Activated T-cell treated with anti-CD3 and anti-CD28 coated beads for 1 hour (primary cell): ENCODE measurements at places on chromosomes 12 and 14.

GRCh38 chr14:60211153-60211552 is 37.9 kb upstream of the PPM1A start:
- DNase-seq: no peak

GRCh38 chr14:52263190-52263589 is 4.3 kb upstream of the PTGDR start:
- DNase-seq: no peak

DNA sequence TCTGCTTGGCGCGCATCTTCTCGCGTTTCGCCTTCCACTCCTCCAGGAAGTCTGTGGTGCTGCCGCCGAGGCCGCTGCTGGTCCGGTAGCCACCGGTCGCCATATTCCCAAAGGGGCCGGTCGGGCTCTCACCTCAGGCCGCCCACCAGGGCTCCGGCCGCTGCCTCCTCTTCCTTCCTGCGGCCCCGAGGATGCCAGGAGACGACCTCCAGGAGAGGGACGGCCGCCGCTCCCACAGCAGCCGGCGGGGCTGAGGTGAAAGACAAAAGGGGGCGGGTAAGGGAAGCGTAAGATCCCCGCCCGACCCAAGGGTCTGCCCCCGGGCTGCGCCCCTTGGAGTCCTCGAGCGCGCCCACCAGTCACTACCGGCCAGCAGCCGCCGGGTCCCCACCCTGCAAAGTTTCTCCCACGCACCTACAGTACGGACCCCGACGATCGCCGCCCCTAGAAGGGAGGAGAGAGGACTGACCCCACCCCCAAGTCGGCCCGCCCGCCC is 574 bp downstream of the PAWR start:
- no peak for DNase-seq

DNA sequence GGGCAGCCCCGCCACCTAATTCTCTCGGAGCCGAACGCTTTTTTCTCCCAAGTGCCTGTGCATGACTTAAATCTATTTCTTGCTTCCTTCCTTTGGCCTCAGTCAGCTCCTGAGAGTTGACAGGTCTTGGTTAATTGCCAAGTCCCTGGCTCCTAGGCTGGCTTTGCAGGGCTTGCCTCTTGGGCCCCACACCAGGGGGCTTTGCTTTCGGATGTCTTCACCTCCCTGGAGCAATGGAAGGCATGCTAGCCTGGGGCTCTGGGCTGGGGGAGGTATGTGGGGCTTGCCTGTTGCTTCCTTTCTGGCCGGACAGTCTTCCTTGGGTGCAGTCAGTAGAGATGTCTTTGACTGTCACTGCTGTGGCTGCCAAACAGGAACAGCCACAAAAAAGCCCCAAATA is 2.2 kb upstream of the KRT80 start:
- no peak for DNase-seq

DNA sequence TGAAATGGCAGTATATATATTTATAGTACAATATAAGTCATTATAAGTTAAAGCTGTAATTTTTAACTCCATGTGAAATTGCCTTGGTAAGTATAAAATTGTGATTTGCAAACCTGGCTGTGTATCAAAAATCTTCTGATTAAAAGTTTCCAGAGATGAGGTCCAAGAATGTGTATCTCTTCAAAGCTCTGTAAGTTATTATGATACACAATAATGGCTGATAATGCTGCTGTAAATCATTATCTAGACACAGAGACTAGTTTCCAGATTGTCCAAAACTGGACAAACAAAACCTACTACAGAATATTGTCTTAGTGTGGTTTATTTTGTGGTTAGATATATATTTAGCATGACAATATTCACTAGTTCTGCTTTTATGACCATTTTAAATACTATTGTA is 514.8 kb downstream of the SLC6A15 start:
- no peak for DNase-seq

GRCh38 chr12:121495746-121496145 is 85.1 kb downstream of the KDM2B start:
- DNase-seq: no peak

GRCh38 chr12:26651566-26652188 is 181.3 kb downstream of the ITPR2 start:
- no peak for DNase-seq

DNA sequence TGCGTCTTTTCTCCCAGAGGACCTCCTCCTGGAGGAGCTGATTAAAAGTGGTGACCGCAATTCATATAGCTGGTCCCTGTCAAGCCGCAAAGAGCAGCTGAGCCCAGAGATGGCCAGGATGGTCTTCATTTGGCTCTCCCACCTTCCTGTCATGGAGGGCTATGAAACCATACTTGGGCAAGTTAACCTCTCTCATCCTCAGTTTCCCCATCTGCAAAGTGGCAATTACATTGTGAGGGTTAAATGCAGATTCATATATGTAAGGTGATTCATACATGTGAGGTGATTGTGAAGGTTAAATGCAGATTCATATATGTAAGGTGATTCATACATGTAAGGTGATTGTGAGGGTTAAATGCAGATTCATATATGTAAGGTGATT is 3.6 kb upstream of the TESC start:
- DNase-seq: no peak

- no peak for DNase-seq
These were observed 116.7 kb downstream of the BEGAIN start for GRCh38 chr14:100470523-100470897.

- DNase-seq: no peak
These were observed 27.8 kb upstream of the PNMA1 start for GRCh38 chr14:73741876-73742519.

DNA sequence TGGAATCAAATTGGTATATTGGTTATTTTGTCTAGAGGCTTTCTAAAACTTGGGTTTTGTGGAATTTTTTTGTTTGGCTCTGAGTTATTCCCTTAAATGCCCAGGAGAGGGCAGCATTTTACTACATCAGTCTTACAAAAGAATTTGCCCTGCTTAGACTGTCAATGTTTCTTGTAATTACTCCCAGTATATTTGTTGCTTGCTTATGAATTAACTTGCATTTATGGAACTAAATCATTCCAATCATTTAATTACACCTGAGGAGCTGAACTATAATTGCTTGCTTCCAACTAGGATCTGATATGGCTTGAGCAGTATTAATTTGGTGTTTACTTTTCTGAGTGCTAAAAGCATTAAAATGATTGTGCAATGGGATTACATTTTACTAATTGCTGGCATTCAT is 48.7 kb downstream of the MIPOL1 start:
- DNase-seq: no peak

- DNase-seq: no peak
These were observed 26.0 kb downstream of the DDHD1 start for GRCh38 chr14:53127151-53127550.

DNA sequence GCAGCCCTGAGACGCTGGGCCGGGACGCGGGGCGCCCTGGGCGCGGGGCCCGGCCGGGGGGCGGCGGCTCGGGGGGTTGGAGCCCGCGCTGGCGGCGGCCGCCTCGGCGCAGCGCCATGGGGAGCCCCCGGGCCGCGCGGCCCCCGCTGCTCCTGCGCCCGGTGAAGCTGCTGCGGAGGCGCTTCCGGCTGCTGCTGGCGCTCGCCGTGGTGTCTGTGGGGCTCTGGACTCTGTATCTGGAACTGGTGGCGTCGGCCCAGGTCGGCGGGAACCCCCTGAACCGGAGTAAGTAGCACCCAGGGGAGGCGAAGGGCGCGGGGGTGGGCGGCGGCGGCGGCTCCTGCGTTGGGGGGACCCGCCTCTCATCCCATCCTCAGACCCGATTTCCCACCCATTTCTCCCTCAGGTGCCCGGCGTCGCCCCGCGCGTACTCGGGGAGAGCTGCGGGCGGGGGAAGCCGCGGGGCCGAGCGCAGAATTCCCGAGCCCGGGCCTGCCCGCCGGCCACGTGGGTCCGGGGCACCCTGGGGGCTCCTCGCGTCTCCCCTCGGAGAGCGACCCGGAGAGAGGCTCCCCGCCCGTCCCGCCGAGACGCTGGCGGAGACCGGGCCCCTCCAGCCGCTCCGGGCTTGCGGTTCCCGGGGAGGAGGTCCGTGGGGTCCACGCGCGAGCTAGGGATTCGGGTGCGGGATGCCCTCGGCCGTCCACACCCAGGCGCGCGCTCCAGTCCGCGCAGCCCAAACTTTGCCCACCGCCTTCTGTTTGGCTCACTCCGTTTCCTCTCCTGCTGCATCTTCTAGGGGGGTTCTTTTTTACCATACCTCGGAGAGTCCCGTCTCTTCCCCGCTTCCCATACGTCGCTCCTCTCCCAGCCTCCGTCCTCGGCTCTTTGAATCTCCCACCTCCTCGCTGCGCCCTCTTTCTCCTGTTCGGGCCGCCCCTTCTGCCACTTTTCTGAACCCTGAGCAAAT is 807 bp downstream of the B4GALNT3 start:
- DNase-seq: peak; percentile 17

DNA sequence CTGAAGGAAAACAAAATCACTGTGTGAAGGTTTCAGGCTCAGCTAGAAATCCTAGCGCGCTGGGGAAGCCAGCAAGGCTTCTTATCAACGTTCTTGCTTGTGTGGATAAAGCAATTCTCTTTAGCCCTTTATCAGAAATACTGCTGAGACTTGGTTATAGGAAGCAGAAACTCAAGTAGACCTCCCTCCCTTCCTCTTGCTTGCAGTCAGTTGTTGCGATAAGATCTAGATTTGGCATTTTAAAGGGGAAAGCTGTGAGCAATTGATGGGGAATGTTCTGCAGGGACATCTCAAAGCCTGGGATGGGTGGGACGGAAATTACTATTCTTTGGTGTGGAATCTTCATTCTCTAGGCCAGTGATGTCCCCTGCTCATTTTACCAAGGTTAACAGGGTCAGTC is 76.4 kb upstream of the ANO4 start:
- DNase-seq: no peak

DNA sequence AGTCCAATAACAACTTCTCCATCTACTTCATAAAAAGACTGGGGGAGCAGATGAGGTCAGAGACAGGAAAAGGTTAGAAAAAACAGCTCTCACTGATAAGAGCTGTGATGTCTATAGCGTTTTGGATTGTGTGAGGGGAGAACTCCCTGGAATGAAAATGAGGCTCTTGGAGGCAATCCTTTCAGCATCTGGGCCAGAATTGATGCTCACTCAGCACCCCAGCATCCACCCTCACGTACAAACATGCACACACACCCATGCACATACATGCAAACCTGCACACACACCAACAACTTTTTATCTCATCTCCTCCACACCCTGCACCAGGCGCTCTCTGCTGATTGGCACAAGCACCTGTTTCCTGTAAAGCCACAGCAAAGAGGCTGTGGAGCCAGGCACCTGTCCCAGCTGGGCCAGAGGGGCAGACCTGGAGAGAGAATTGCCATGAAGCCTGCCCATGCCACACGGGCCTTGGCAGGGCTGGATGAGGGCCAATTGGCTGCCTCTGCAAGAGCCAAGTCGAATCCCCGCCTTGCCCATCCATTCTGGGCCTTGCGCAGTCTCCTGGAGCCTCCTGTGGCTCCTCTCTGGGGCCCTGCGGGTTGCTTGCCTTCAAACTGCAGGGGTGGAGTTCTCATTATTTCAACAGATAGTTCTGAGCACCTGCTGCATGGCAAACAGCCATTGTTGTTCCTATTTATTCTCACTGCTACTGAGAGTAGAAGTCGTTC is 53.1 kb downstream of the SYNE3 start:
- peak; percentile 25 for DNase-seq
